ENCODE measurements at places on chromosomes 2 and 18.

DNA sequence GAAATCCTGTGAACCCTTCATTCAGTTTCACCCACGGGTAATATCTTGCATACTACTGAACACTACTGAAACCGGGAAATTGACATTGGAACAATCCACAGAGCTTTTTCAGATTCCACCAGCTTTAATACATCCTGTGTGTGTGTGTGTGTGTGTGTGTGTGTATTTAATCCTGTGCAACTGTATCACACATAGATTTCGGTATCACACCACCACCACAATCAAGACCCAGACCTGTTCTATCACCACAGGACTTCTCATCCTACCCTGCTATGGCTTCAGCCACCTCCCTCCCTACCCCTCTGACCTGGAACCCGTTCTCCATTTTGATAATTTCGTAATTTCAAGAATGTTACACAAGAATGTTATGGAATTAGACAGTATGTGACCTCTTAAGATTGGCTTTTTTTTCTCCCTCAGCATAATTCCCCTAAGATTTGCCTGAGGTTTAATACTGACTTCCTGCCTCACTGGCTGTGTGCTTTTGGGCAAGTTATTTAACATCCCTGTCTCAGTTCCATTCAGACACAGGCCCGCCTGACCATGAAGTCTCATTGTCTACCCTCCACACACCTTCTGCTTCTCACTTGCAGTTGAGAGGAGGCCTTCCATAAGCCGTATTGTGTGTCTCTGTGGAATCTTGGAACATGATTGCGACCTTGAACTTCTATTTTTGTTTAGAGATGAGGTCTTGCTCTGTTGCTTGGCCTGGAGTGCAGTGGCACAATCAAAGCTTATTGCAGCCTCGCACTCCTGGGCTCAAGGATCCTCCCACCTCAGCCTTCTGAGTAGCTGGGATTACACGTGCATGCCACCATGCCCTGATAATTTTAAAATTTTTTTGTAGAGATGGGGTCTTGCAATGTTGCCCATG lies 14.4 kb upstream of the TMEM131 start:
- DNase-seq: no peak

DNA sequence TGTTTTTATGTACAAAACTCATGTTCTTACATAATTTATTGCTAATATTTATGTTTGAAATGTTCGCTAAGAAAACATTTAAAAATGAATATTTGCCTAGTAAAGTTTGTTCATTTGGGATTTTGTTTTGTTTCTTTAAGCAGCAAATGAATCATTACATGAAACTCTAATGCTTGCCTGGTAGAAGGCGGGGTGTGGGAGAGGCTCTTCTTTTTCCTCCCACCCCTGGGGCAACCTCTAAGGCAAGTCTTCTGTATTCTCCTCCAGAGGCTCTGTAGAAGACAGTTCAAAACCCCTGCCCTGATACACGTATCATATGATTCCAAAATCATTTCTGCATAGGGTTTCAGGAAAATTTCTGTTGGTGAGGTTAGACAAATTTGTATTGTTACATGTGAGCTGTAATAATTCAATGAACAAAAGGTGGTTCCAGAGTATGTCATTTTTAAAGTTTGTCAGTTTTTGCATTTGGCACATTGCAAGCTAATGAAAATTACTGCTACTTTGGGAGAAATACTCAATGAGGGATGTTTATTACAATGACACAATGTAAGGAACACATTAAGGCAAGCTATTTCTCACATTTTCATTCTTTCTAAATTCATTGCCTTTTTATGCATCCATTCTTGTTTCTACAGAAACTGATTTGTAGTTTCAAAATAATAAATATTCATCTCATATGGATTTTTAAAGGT lies 302.3 kb upstream of the UBE2E3 start:
- DNase-seq: no peak

DNA sequence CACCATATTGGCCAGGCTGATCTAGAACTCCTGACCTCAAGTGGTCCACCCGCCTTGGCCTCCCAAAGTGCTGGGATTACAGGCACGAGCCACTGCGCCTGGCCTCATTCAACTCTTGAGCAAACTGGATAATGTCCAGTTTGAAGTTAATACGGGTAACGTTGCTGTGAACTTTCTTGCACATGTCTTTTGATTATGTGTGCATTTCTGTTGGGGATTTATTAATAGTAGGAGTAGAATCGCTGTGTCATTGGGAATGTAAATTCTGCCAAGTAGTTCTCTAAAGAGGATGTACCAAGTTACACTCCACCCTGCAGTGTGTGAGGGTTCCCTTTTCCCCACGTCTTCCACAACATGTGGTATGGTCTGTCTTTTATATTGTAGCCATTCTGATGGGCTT lies 6.2 kb downstream of the IMPA2 start:
- no peak for DNase-seq

- no peak for DNase-seq
These were observed 134.4 kb upstream of the SEC11C start for GRCh38 chr18:59005262-59005661.

DNA sequence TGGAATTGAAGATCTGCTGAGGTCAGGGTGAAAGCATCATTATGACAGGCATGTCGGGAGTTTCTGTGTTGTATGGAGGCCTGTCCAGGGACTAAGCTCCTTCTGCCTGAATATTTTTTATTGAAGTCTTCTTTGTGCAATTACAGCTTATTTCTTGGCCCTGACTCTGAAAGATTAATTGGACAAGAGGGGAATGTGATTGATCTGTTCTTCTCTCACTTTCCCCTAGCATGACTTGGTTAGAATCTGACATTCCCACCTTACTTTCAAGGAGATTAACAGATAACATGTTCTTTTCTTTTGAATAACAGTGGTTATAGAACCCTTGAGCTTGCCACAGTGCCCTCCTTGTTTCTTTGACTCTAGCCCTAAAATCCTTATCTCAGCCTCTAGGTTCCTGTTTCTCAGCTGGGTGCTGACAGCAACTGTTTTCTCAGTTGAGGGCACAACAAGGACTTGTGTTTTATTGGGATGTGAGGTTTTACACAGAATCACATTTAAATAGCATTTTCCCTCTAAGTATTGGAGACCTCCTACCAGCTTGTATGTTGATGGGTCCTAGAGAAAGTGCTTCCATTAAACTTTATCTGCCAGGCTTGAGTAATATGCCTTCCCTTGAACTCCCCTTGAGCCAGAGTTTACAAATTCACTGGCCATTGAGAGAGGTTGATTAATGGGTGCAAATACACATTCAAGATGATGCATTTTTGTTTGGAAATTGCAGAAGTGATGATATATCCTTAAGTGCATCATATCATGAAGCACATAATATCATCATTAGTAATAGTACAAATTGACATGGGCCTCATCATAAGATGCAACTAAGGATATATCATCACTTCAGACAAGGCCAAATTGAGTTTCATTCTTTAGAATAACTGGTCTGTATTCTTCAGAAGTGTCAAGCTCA lies 12.5 kb downstream of the TTLL4 start:
- DNase-seq: no peak

GRCh38 chr18:40911041-40911440 lies 1044.0 kb upstream of the PIK3C3 start:
- no peak for DNase-seq

DNA sequence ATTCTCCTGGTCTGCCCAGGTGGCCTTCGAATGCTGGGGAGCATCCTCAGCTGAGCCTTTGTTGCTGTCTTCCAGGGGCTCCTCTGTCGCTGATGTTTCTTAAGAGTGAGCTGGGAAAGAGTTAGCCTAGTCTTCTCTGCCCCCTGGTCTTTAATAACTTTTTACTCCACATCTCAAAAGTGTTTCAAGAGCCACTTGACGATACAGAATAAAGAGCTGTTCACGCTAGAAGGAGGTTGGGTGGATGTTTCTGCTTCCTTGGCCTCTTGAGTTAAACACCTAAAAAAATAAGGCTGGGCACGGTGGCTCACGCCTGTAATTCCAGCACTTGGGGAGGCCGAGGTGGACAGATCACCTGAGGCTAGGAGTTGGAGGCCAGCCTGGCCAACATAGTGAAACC lies 2.8 kb upstream of the BUB1 start:
- DNase-seq: no peak

DNA sequence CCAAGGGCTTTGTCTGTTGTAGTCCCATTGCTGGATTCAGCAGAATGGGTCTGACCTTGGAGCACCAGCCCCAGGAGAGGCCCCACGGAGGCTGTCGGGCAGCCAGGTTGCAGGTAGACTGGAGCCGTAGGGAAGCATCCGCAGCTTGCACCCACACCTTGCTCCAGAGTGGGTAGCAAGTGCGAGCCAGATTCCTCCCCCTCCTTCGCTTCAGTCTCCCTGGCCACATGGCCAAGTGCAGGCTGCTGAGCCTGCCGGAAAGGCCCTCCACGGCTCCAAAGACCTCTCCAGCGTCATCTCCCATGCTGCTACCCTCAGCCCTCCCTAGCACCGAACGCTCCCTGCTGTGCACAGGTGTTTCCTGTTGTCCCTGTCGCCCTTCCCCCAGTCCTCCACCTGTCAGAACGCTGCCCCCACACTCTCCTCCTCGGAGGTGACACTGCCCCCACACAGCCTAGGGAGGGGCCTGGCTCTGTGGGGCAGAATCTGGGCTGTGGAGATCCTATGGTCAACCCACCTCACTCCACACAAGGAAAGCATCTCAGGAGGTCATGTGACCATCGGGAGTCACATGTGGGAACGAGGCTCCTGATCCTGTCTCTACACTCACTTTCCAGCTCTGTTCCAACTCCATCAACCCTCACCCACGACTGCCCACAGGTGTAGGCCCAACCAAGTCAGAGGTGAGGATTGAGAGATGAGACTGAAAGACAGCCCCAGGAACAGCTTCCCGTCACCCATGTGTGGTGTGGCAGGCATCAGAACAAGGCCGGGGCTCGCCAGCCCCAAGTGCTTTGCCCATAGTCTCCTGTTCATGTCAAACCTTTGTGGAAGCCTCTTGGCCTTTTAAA lies 8.3 kb downstream of the KCNF1 start:
- no peak for DNase-seq

- no peak for DNase-seq
These were observed 52.1 kb downstream of the LRRTM1 start for GRCh38 chr2:80252294-80252986.

DNA sequence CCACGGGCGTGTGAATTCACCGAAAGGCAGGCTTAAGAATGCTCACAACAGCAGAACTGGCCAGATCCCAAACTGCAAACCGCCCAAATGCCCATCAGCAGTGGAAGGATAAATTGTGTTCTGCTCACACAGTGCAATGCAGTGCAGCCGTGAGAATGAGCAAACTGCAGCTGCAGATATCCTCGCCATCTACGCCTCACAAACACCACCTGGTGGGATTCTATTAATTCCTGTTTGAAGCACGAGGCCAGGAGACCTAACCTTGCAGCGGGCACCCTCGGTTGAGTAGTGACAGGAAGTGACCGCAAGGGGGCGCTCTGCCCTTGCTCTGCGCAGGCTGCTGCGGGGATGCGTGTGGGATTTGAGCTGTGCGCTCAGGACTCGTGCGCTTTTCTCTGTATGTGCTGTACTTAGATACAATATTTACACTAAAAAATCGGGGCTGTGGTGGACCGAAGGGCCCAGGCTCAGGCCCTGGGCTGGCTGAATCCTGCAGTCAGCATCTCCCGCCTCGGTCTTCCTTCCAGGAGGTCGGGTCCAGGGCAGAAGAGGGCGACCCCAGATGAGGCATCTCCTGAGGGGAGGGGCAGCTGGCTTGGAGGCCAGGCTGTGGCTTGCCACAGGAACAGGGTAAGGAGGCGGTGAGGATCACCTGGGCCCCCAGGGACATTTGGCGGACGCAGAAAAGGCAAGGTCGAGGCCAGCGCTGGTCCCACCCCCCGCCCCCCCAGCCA lies 19.8 kb upstream of the PDIA6 start:
- peak; percentile 78 for DNase-seq

- no peak for DNase-seq
These were observed 184.2 kb downstream of the KCNJ3 start for GRCh38 chr2:154882725-154883124.

- no peak for DNase-seq
These were observed 58.4 kb downstream of the GYPC start for GRCh38 chr2:126714191-126714965.

GRCh38 chr2:196739031-196739430 lies 60.5 kb downstream of the GTF3C3 start:
- no peak for DNase-seq

DNA sequence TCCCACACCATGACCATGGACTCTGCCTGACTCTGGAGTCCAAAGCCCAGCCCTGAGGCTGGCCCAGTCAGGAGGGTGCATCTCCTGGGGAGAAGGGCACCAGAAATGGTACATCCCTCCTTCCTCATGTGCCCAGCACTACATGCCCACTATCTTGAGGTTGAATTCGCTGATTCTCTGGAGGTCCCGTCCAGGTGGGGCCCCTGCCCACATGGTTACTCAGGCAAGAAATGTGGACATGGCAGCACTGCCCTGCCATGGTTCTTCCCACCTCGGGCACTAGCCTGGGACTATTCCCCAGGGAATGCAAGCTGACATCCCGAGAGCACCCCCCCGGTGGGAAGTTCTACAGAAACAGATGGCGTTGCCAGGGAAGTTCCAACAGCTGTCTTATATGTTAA lies 15.3 kb upstream of the HES6 start:
- DNase-seq: no peak

- DNase-seq: no peak
These were observed 15.5 kb downstream of the FAM178B start for GRCh38 chr2:96970910-96971309.

GRCh38 chr2:124919296-124919695 lies 894.2 kb downstream of the CNTNAP5 start:
- no peak for DNase-seq

DNA sequence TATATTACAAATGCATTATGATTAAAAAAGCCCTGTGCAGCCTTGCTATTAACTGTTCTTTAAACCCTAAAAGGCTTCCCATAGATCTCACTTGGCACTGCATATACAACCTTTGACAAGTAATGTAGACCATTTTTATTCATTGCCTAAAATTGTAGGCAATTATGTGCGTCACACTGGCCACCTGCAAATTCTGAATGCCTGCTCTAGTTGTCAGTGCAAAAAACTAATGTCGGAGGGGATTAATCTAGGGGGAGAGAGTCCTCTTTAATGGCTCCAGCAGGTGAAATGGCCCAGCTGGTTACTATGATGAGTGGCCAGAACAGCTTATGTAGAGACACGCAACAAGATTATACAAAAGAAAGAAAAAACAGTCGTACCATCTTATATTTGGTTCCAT lies 123.2 kb downstream of the OLA1 start:
- DNase-seq: no peak

- no peak for DNase-seq
These were observed 9.7 kb downstream of the VRK2 start for GRCh38 chr2:58056192-58056916.

- DNase-seq: no peak
These were observed 124.8 kb downstream of the MSTN start for GRCh38 chr2:189937691-189938090.

GRCh38 chr18:75823471-75823870 lies 396.0 kb upstream of the SMIM21 start:
- DNase-seq: no peak

- no peak for DNase-seq
These were observed 184.5 kb downstream of the TCF4 start for GRCh38 chr18:55403421-55403949.
